GM23248 (cell line): ENCODE measurements at places on chromosomes 13 and 19. TPM values are rescaled to one million over a fixed set of nuclear protein-coding genes. Genes with fewer than 3 reads are reported as not detected.
A peak's percentile ranks its signal among the peaks of the same experiment; 100 is the strongest.

The CNMD gene
- not detected in 2 replicates for total RNA-seq

The DUXA gene
- not detected in 2 replicates for total RNA-seq

The ZNF302 gene
- 18.4 and 23.9 TPM in 2 replicates for total RNA-seq

The KLK12 gene
- total RNA-seq: not detected in 2 replicates

The AXL gene
- 401 and 421 TPM in 2 replicates for total RNA-seq

The OR7G3 gene
- total RNA-seq: not detected in 2 replicates

GRCh38 chr19:5814852-5815246 lies 10.0 kb downstream of the NRTN start:
- H3K4me3 ChIP-seq: no peak overlapping the region
- no peaks in the 10 kb centered on the region for H3K36me3 ChIP-seq
- peaks cover 22% of the 10 kb centered on the region for H3K27me3 ChIP-seq
- H3K4me1 ChIP-seq: no peaks in the 10 kb centered on the region
- no peak overlapping the region for H3K27ac ChIP-seq

- no peak overlapping the region for H3K27ac ChIP-seq
- H3K27me3 ChIP-seq: no peaks in the 10 kb centered on the region
- H3K36me3 ChIP-seq: no peaks in the 10 kb centered on the region
- DNase-seq: no peak
- H3K4me1 ChIP-seq: peaks cover 12% of the 10 kb centered on the region
Measured at GRCh38 chr13:95276037-95276505, 25.2 kb downstream of the ABCC4 start.

GRCh38 chr19:29367791-29368222 lies 154.9 kb upstream of the UQCRFS1 start:
- no peaks in the 10 kb centered on the region for H3K36me3 ChIP-seq
- H3K27ac ChIP-seq: no peak overlapping the region
- no peak overlapping the region for H3K4me3 ChIP-seq
- H3K4me1 ChIP-seq: no peaks in the 10 kb centered on the region
- H3K27me3 ChIP-seq: peaks cover 3% of the 10 kb centered on the region; the same call in 1 of the 2 replicates
- DNase-seq: no peak

GRCh38 chr13:23651887-23652286 lies 81.7 kb downstream of the TNFRSF19 start:
- H3K27ac ChIP-seq: no peak overlapping the region
- no peak for DNase-seq
- H3K4me3 ChIP-seq: no peak overlapping the region
- H3K36me3 ChIP-seq: no peaks in the 10 kb centered on the region
- H3K4me1 ChIP-seq: peaks cover 6% of the 10 kb centered on the region

GRCh38 chr13:72290962-72291681 lies 424.1 kb upstream of the DACH1 start:
- no peaks in the 10 kb centered on the region for H3K27me3 ChIP-seq
- no peak overlapping the region for H3K4me3 ChIP-seq
- H3K4me1 ChIP-seq: no peaks in the 10 kb centered on the region
- no peaks in the 10 kb centered on the region for H3K36me3 ChIP-seq

- no peaks in the 10 kb centered on the region for H3K27me3 ChIP-seq
- no peak for DNase-seq
- no peak overlapping the region for H3K4me3 ChIP-seq
- H3K4me1 ChIP-seq: no peaks in the 10 kb centered on the region
- no peaks in the 10 kb centered on the region for H3K36me3 ChIP-seq
- H3K27ac ChIP-seq: no peak overlapping the region
Measured at GRCh38 chr13:49410006-49410405, 33.9 kb downstream of the CAB39L start.

GRCh38 chr19:47176071-47176626 lies 45.5 kb downstream of the SAE1 start:
- peaks cover 11% of the 10 kb centered on the region; the same call in 1 of the 2 replicates for H3K36me3 ChIP-seq
- H3K27me3 ChIP-seq: no peaks in the 10 kb centered on the region
- peak; percentile 81 for DNase-seq
- peak overlapping the region; percentile 83 for H3K27ac ChIP-seq
- H3K4me3 ChIP-seq: no peak overlapping the region

DNA sequence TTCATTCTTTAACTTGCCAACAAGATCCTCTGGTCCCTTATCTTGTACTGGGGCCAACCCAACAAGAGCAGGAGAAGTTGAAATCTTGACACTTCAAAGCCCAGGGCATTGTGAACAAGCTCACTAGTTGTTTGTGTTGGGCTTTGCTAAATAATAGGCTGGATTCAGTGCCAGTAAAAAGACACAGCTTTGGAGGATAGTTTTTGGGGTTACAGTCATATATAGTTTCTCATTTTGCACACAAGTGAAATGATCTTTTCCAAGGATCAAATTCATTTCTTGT lies 30.3 kb upstream of the LRCH1 start:
- peaks cover 21% of the 10 kb centered on the region for H3K27me3 ChIP-seq
- no peak overlapping the region for H3K4me3 ChIP-seq
- DNase-seq: no peak

DNA sequence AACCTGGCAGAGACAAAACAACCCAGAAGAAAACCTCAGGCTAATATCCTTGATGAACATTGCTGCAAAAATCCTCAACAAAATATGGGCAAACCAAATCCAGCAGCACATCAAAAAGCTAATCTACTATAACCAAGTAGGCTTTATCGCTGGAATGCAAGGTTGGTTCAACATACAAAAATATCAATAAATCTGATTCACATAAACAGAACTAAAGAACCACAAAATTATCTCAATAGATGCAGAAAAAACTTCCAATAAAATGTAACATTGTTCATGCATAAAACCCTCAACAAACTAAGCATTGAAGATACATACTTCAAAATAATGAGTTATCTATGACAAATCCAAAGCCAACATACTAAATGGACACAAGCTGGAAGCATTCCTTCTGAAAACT lies 8.8 kb downstream of the ZNF724 start:
- H3K27ac ChIP-seq: no peak overlapping the region
- no peaks in the 10 kb centered on the region for H3K27me3 ChIP-seq
- DNase-seq: peak; percentile 27
- H3K36me3 ChIP-seq: peaks cover 14% of the 10 kb centered on the region; the same call in 1 of the 2 replicates

GRCh38 chr19:18589380-18590272 lies 1.0 kb downstream of the REX1BD start:
- H3K36me3 ChIP-seq: no peaks in the 10 kb centered on the region
- H3K27ac ChIP-seq: peak overlapping the region; percentile 65
- peak overlapping the region; percentile 79 for H3K4me3 ChIP-seq
- peaks cover 7% of the 10 kb centered on the region; the same call in 1 of the 2 replicates for H3K4me1 ChIP-seq
- H3K27me3 ChIP-seq: no peaks in the 10 kb centered on the region
- DNase-seq: peak; percentile 91
